Body of pancreas (tissue), 4 donors: ENCODE measurements at places on chromosomes 7 and 10. TPM values are rescaled to one million over a fixed set of nuclear protein-coding genes. Genes with fewer than 3 reads are reported as not detected.

UNC5B gene
- total RNA-seq = 11.2 TPM

LEP gene
- total RNA-seq = 72.8 TPM

CFAP46 gene
- 0.33 TPM for total RNA-seq

CALHM3 gene
- not detected for total RNA-seq

HTRA1 gene
- total RNA-seq = 29.3 TPM

GOLGA7B gene
- 12.5 TPM for total RNA-seq

HELLS gene
- 3.0 TPM for total RNA-seq

GIMAP8 gene
- 0.99 TPM for total RNA-seq

GIMAP1 gene
- 0.99 TPM for total RNA-seq

FOXP2 gene
- total RNA-seq = 15.5 TPM

XPNPEP1 gene
- total RNA-seq = 77.6 TPM

CPEB3 gene
- 10.2 TPM for total RNA-seq

ATG9B gene
- total RNA-seq = not detected

PBLD gene
- total RNA-seq = 41.2 TPM

MYL10 gene
- total RNA-seq = not detected

AKR1D1 gene
- total RNA-seq = not detected

LRRN3 gene
- 2.6 TPM for total RNA-seq

ZNF800 gene
- 23.7 TPM for total RNA-seq

PTEN gene
- total RNA-seq = 105 TPM

GNAT3 gene
- 0.26 TPM for total RNA-seq

PHKG1 gene
- total RNA-seq = not detected

DRGX gene
- total RNA-seq = not detected

SLC4A2 gene
- total RNA-seq = 147 TPM

BAMBI gene
- total RNA-seq = 26.0 TPM

ADARB2 gene
- total RNA-seq = 12.2 TPM

BTBD16 gene
- total RNA-seq = not detected

ERLIN1 gene
- 3.6 TPM for total RNA-seq

TAS2R3 gene
- 2.6 TPM for total RNA-seq

LRRC61 gene
- total RNA-seq = 4.9 TPM

LIPM gene
- total RNA-seq = not detected

NUTM2E gene
- not detected for total RNA-seq

OR9A2 gene
- total RNA-seq = not detected

ADAM12 gene
- under 0.01 TPM for total RNA-seq

SCART1 gene
- 3.9 TPM for total RNA-seq

PDE6C gene
- total RNA-seq = not detected

DPP6 gene
- 0.99 TPM for total RNA-seq

FFAR4 gene
- 2.3 TPM for total RNA-seq

OR2A7 gene
- 4.9 TPM for total RNA-seq
